Stimulated activated CD8-positive, alpha-beta memory T cell treated with anti-CD3 and anti-CD28 coated beads, Interleukin-4, amount 100 ng/mL, for 1 hour (primary cell): ENCODE measurements at places on chromosomes 12 and 14.

DNA sequence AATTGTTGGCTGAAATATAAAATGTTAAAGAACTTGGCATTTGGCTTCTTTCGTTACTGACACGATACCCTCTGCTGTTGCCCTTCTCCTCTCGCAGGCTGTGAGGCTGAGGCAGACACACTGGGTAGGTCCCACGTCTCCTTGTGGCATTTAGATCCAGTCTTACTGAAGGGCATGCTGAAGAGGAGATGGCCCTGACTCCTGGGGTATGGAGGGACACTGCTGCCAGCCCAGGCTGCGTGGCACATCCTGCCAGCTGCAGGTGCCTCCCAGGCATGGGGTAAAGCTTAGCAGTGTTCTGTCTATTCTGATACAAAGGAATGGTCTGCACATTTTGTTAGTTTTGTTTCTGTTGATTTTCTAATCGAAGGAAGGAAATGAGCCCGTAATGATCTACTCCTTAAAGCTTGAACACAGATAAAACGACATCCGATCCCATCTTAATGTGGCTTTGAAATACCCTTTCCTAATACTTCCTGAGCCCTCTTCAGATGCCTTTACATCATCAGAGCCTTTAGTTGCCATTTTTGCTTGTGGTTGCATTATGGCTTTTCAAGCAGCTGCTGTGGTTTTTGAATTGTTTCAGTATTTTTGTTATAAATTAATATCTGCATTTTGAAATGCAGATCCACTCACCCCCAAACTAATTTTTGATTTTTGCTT is 61.1 kb downstream of the WDR20 start:
- no peak for DNase-seq

DNA sequence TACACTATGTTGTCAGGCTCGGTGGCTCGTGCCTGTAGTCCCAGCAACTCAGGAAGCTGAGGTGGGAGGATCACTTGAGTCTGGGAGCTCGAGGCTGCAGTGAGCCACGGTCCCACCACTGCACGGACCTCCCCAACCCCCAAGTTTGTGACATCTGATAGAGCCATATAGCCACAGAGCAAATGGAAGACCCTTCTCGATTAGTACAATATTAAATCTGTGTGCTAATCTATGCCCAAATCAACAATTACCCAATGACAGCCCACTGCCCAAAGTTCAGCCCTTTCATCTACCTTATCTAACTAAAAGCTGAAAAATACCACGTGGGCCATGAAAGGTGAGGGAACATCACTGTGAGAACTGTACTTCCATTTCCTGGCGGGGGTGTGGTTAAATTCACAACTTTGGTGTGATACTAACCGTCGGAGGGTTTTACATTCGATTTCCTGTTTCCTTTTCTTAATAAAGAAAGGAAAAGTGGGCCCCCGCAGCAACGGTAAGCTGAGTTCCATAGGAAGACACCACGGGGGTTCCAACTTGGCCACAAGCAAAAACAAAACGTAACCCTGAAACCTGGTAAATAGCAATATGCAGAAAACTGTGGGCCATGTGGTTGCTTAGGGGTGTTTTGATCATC is 31.2 kb upstream of the FOS start:
- peak; percentile 34 for DNase-seq

GRCh38 chr14:52042371-52043289 is 26.2 kb downstream of the NID2 start:
- no peak for DNase-seq

GRCh38 chr12:57131896-57132744 is 3.8 kb downstream of the LRP1 start:
- no peak for DNase-seq

DNA sequence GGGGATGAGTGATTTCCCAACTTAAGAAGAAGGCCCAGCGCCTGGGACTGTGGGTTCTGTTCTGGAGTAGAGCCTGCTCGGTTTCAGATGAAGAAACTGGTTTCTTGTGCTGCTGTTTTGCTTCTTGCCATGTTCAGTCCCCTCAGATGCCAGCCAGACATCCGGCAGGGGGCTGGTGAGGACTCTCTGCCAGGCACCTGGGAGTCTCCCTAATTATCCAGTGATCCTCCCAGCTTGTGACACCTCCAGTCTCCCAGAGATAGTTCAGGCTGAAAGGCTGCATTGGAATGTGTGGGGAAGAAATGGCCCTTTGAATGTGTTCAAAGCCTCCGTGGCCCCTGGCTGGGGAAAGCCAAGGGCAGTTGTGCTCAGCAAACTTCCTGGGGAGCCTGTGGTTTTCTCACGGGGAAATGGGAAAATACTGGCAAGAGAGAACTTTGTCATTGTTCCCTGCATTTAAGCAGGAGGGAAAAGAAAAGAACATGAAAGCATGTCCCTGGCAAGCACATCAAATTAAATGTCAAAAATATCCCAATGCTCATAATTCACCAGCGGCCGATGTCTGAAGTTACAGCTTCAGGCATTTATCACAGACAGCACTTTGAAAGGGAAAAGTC is 8.5 kb upstream of the SERPINA12 start:
- DNase-seq = no peak

GRCh38 chr12:13211191-13211858 is 14.8 kb downstream of the EMP1 start:
- DNase-seq = no peak

GRCh38 chr12:92259291-92259690 is 113.6 kb upstream of the BTG1 start:
- DNase-seq = no peak

- no peak for DNase-seq
These were observed 42.4 kb downstream of the RALGAPA1 start for GRCh38 chr14:35766700-35767082.

DNA sequence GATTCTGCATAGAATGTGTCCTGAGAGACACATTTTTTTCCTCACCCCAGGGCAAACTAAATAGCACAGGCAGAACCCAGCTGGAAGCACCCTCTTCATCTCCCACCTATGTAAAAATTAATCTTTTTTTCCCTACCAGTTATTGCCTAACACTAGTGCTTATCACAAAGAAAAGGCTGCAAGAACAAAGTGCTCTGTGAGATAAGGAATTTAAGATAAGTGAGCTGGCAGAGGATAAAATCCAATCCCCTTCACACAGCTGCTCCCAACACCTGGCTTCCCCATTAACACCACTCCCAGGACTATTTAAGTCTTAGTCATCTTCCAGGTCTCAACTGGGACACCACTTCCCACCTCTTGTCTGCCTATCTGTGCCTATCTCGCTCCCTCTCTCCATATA is 75.2 kb downstream of the TTC9 start:
- no peak for DNase-seq

DNA sequence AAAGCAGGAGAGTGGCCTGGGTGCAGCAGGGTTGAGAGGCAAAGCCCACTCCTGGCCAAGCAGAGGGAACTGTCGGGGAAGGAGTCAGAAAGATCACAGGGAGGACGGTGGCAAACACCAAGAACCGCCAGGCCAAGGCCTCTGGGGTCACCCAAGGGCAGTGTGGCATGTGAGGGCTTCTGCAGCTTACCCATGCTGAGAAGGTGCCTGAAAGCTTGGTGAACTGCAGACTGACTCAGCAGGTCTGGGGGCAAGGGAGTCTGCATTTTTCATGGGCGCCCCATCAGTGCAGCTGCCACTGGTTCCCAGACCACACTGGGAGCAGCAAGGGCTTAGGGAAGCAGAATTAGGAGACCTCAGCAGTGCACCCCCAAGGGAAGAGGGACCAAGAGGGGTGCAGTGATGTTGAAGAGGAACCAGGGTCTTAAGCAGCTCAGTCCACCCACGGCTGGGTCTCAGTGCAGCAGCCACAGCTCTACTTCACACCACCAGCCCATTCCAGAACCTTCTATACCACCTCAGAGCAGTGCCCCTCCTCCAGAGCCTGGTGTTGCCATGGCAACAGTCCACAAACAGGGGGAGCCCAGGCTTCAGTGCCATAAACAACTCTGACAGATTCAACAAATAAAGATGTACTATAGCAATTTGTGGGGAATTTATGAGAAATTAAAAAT is 59.4 kb downstream of the ITPK1 start:
- no peak for DNase-seq

DNA sequence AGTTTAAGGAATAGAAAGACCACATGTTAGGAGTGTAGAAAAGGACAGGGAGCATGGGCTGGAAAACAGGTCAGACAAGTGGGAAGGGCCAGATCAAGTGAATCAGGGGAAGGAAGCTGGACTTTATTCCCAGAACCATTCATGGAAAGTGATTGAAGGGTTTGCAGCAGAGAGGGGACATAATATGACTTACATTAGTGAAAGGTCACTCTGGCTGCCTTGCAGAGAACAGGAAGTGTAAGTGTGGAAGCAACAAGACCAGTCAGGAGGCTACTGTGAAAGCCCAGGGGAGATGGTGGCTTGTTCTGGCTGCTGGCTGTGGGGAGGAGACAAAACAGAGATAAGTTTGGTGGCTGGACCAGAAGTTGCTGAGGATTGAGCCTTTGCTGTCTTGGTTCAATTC is 69.1 kb downstream of the VCPKMT start:
- no peak for DNase-seq

DNA sequence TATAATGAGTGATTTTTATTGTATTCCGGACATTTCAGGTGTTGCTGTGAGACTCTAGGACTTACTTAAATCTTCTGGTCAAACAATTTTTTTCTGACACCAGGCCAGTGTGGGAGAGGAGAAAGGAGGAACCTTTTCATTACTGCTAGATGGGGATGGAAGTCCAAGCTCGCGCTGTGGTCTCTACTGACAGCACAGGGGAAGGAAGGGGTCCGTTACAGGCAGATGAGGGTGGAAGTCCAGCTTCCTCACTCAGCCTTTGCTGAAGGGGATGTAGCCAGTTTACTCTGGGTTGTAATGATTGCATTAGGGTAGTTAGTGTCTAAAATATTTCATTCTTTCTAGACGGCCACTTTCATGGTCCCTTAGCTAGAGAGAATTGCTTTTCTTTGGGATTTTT is 26.3 kb upstream of the ST8SIA1 start:
- no peak for DNase-seq
